IMR-90 (cell line): ENCODE measurements at places on chromosomes 1 and 21. TPM values are rescaled to one million over a fixed set of nuclear protein-coding genes. Genes with fewer than 3 reads are reported as not detected.

- DNase-seq, result peak; percentile 11
These were observed 16.2 kb downstream of the ATP1A4 start for GRCh38 chr1:160167580-160167979.

GRCh38 chr1:171422511-171422910 is 62.8 kb upstream of the PRRC2C start:
- DNase-seq, result peak; percentile 62

SLC9C2 gene
- polyA plus RNA-seq, result not detected in 2 replicates

DNA sequence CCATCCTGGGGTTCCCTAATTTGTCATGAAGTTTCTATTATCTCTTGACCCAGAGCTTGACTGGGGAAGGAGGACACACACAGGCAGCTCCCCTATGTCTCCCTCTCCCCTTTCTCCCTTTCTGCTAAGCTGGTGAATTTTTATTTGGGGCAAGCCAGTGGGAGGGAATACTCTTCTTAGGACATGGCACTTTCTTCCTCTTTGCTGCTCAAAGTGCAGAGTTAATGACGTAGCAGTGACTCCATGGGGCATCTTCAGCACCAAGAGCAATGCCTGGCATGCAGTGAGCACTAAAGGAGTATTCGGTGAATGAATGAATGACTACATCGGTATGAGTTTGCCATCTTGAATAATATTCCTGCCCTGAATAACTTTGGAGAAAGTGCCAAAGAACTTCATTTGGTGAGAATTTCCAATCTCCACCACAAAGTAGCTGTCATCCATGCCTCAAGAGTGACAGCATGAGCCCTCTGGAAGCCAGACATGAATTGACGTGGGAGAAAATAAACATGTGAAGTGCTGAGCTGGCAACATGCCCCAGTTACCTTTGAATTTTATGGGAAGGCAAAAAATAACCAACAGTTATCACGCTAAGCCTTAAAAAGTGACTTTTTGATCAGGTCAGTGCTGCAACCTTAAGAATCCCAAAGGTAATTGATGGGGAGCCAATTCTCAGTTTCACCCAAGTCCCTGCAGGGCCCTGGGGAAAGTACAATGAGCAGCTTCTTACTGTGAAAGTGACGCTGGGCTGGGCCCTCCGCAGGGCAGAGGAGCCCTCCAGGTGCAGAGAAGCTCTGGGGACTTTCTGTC is 22.1 kb upstream of the ATF3 start:
- DNase-seq, result no peak

GRCh38 chr21:28240586-28240985 is 752.1 kb downstream of the LTN1 start:
- DNase-seq, result peak; percentile 81

- no peak for DNase-seq
These were observed 105.8 kb downstream of the DDX20 start for GRCh38 chr1:111861523-111861922.

MR1 gene
- 5.0 and 6.0 TPM in 2 replicates for polyA plus RNA-seq

- DNase-seq, result no peak
These were observed 184.8 kb upstream of the VAMP3 start for GRCh38 chr1:7586031-7586941.

- no peak for DNase-seq
These were observed 215.8 kb upstream of the JUN start for GRCh38 chr1:58999676-59000075.

GRCh38 chr1:115194506-115194905 is 105.2 kb upstream of the TSPAN2 start:
- DNase-seq, result no peak

DNA sequence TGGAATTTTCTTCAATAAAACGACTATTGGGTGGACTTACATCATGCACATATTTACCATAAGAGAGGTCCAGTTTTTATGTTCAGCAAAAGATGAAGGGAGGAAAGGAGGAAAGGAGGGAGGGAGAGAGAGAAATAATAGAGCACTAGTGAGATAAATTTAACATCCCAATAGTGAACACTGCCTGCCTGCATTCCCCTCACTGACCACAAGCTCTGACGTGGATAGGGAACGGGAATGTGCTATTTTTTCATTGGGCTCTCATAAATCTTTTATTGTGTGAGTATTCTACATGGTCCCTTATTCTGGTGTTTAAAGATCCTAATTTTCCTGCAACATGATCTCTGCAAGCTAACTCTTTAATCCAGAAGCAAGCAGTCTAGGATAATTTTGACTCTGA is 82.1 kb downstream of the TTC3 start:
- peak; percentile 20 for DNase-seq

OR2L5 gene
- not detected in 2 replicates for polyA plus RNA-seq

DNA sequence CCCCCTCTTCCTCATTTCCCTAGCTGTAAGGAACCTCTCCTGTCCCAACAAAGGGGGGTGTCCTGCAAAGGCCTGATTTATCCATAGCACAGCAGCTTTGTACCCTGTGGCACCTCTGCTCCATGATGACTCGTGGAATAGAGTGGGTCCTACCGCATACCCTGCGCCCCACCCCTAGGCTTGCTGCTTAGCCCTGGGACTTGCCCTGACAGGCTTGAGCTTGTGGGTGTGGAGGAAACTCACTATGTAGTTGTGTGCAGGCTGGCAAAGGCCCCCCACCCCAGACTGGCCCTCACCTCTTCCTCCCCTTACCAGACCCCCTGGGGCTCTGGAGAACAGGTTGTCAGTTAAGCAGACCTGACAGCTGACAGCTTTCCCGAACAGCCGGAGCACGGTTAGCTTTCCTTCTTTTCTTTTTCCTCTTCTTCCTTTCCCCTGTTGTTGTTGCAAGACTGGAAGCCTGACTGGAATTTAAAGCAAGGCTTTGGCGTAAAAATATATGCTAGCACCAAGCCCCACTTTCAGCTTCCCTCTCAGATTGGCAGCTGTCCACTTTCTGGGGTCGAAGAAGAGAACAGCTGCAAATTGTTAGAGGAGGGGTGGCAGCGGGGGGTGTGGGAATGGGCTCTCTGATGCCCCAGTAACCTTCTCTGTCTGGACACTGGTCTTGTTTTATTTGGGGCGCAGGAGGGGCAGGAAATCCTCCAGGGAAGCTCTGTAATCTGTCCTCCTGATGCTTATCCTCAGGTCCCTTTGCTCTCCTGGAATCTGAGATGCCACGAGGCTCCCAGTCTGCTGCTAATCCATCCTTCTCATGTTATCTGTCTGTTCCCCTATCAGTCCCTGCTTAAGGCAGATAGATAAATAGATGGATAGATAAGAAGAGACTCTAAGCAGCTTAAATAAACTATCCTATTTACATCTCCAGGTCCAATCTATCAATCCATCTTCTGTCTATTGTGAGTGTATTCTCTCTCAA is 134.6 kb downstream of the BRINP2 start:
- no peak for DNase-seq

- no peak for DNase-seq
These were observed 482.1 kb upstream of the VAMP3 start for GRCh38 chr1:7288992-7289391.

- no peak for DNase-seq
These were observed 35.9 kb upstream of the KIF21B start for GRCh38 chr1:201059401-201059800.

GRCh38 chr1:212450331-212450881 is 17.7 kb downstream of the NENF start:
- no peak for DNase-seq

COL24A1 gene
- polyA plus RNA-seq, result 1.4 and 2.2 TPM in 2 replicates

SDC3 gene
- 71.5 and 75.7 TPM in 2 replicates for polyA plus RNA-seq

LACTBL1 gene
- not detected in 2 replicates for polyA plus RNA-seq

- DNase-seq, result no peak
These were observed 14.5 kb upstream of the CCDC185 start for GRCh38 chr1:223378754-223379153.

DNA sequence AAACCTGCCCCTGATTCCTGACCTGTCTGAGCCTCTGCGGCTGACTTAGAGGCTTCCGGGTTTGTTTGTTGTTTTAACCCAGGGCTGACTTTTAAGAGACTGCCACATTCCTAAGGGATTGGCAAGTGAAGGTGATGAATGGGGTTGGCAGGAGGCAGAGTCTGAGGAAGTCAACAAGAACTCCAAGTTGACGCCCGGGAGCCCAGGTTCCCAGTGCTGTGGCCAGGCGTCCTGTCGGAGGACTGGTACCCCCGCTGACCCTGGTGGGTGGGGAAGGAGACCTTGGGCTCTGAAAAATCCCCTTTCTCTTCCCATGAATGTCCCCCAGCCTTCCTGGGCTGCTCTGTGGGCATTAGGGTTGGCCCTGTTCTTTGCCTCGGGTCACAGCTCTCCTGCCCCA is 19.7 kb upstream of the EPS8L3 start:
- DNase-seq, result peak; percentile 76

- peak; percentile 93 for DNase-seq
These were observed 61.4 kb upstream of the DIRAS3 start for GRCh38 chr1:68111519-68112436.

ZNF683 gene
- not detected in 2 replicates for polyA plus RNA-seq

DNA sequence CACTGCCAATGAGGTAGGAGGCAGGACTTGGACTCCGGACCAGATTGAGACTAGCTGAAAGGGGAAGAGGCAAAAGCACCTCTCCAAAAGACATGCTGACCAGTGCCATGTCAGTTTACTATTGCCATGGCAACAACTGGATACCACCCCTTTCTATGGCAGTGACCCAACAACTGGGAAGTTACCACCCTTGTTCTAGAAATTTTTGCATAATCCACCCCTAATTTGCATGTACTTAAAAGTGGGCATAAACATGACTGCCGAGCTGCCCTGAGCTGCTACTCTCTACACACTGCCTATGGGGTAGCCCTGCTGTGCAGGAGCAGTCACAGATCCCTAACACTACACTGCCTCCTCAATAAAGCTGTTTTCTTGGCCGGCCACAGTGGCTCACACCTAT is 19.0 kb upstream of the SLC6A9 start:
- DNase-seq, result no peak

KRTAP20-2 gene
- polyA plus RNA-seq, result not detected in 2 replicates

DNA sequence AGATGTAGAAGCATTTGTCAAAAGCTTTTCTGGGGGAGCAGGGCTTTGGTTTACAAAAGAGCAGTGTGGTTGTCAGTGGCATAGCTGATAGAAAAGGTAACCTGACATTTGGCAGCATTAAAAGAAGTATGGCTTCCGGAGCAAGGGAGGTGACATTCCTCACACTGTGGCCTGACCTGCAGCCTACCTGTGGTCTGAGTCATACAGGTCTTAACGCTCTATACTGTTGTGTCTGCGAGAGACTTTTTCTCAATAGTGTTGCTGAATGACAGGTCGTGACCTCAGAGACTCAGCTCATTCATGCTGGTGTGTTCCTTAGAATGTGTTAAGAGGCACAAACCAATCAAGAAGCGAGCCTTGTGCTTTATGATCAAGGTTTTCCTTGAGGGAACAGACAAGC is 19.3 kb downstream of the PHGDH start:
- no peak for DNase-seq

TRIM46 gene
- polyA plus RNA-seq, result 6.2 and 6.9 TPM in 2 replicates

GRCh38 chr1:234963180-234963903 is 165.3 kb downstream of the TOMM20 start:
- DNase-seq, result peak; percentile 95

- DNase-seq, result no peak
These were observed 6.2 kb upstream of the ANKRD65 start for GRCh38 chr1:1427106-1427819.

GRCh38 chr1:223022641-223023473 is 120.2 kb downstream of the TLR5 start:
- no peak for DNase-seq

- DNase-seq, result no peak
These were observed 92.2 kb upstream of the QSOX1 start for GRCh38 chr1:180062452-180062971.

PTAFR gene
- 0.17 and 0.30 TPM in 2 replicates for polyA plus RNA-seq

GRCh38 chr1:64223329-64224151 is 20.1 kb downstream of the UBE2U start:
- DNase-seq, result peak; percentile 95

FAM72A gene
- 3.8 and 5.0 TPM in 2 replicates for polyA plus RNA-seq

- peak; percentile 94 for DNase-seq
These were observed 20.9 kb downstream of the LAMC1 start for GRCh38 chr1:183043872-183044854.

- no peak for DNase-seq
These were observed 74.6 kb downstream of the DPT start for GRCh38 chr1:168654198-168654915.

- peak; percentile 42 for DNase-seq
These were observed 324.3 kb downstream of the TGFB2 start for GRCh38 chr1:218669431-218669830.

SIPA1L2 gene
- 6.2 and 7.1 TPM in 2 replicates for polyA plus RNA-seq

- peak; percentile 26 for DNase-seq
These were observed 1.2 kb upstream of the HIVEP3 start for GRCh38 chr1:41919764-41920397.

DNA sequence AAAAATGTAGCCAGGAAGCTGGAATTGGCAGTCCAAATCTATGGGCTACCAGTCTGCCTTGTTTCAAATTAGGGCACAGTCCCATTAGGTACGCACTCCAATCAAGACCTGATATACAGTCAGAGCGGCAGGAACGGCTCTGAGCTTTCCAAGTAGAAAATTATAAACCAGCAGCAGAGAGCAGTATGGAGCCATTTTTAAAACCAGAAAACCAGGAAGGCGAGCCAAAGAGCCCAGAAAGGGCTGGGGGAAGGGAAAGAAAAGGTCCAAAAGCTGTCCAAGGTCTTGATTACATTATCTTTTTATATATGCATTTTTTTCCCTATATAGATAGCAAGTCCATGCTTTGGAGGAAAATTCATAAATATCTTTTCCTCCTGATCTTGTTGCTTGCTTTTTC is 719.0 kb downstream of the RWDD3 start:
- DNase-seq, result peak; percentile 1

TPTE gene
- polyA plus RNA-seq, result not detected in 2 replicates

DNA sequence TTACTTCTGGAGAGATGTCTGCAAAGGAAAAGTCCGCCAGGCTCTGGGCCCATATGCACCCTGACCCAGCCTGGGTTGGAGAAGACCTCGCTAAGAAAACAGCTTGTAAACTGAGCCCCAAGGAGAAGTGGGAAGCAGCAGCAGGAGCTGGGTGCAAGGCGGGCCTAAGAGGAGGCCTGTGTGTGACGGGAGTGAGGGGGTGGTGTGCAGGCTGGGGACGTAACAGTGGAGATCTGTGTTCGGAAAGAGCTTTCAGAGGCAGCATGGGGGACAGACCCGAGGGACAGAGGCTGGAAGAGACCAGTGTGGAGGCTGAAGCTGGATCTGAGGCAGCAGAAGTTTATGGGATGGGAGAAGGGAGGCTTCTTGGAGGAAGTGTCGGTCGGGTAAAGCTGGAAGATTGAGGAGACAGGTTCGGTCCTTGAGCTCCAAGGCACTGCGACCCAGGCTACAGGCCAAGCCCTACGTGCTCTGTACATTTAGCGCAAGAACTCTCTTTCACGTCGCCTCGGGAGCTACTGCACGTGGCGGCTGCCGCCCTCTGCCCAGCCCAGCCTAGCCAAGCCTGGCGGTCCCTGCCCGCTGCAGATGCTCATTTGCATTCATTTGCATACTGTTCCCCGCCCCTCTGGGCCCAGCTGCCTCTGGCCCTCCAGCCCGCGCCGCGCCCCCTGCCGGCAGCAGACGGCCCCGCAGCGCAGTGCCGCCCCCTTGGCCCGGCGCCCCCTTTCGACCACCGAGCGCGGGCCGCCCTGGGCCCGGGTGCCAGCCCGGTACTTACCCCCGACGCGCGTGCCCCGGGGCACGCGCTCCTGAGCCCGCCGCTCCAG is 6.3 kb downstream of the HPCA start:
- DNase-seq, result no peak

DNA sequence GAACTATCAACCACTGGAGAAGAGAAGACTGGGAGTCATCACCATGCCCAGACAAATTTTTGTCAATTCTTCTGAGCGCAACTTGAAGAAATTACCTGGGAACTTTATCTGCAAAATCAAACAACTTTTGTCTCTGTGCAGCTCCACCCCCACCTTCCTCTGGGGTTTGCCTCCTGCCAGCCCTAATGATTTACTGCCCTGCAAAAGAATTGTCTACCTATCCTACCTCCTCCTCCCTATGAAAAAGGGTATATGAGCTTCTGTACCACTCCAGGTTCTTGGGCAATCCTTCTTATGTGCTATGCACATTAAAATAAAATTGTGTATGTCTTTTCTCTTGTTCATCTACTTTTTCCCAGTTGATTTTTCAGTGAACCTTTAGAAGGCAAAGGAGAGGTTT is 191.9 kb downstream of the URB2 start:
- DNase-seq, result no peak
